ENCODE measurements at places on chromosomes 11 and 22. TPM values are rescaled to one million over a fixed set of nuclear protein-coding genes. Genes with fewer than 3 reads are reported as not detected.
A peak's percentile ranks its signal among the peaks of the same experiment; 100 is the strongest.

Gene SESN3
- total RNA-seq = 205 TPM

Gene SSTR3
- total RNA-seq = not detected

Gene OR51B4
- total RNA-seq = 0.40 TPM

Gene YPEL4
- total RNA-seq = 2.1 TPM

Gene SEC14L2
- total RNA-seq = 20.8 TPM

Gene TMEM132A
- 34.2 TPM for total RNA-seq

Gene KCNK4
- not detected for total RNA-seq

Gene MRGPRX3
- total RNA-seq = not detected

Gene OR56A1
- 0.13 TPM for total RNA-seq

Gene C11orf65
- 1.7 TPM for total RNA-seq

Gene SEZ6L
- 0.13 TPM for total RNA-seq

Gene CNTN5
- not detected for total RNA-seq

- DNase-seq = no peak
Observed at GRCh38 chr11:124740277-124740882, 638 bp downstream of the NRGN start.

- no peak for DNase-seq
Observed at GRCh38 chr11:11374358-11375148, 21.5 kb upstream of the CSNK2A3 start.

DNA sequence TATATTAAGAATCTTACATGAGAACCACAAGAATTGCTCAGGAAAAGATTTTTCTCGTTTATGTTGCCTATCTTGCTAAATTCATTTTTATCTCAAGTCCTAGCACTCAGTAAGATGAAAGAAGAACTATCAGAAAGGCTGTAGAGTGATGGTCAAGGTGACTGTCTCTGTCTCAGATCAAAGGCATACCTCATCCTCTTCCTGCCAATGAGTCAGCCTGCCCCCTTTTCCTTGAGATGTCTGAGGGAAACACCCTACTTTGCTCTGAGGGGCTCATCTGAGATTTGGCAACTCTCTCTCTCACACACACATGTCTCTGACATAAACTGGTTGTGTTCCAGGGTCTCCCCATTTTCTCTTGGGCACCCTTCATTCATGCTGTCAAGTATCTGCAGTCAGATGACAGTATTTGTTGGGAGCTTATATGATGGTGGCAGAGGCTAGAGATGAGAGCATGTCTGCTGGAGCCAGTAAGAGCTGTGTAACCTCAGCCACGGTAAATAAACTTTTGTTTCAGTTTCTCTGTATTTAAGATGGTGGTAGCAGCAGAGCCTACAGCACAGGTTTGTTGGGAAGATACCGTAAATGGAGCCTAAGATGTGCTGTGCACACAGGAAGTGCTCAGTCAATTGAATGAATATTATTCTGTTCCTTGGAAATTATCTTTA, 1.6 kb downstream of the MMP27 start:
- no peak for DNase-seq

GRCh38 chr11:66335531-66336233, 552 bp downstream of the RIN1 start:
- no peak for DNase-seq

- no peak for DNase-seq
Observed at GRCh38 chr11:43359422-43359818, 700 bp downstream of the TTC17 start.

- DNase-seq = no peak
Observed at GRCh38 chr11:9943386-9944110, 279.7 kb downstream of the SWAP70 start.

DNA sequence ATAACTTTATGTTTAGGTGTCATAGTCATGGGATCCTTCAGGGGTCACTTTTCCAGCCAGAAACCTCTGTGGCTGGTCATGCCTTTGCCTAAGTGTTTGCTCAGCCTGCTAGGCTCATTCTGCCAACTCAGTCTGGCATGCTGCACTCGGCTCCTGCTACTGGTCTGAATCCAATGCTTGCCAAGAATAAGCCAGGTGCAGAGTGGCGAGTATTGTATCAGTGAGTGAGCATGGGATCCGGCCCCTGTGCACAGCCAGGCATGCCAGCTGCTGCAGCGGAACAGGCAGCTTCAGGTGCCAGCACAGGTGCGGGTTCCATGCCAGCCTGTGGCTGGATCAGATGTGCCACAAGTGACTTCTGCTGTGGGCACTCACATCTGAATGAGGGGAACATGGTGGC, 1269.3 kb upstream of the CNTN5 start:
- no peak for DNase-seq

DNA sequence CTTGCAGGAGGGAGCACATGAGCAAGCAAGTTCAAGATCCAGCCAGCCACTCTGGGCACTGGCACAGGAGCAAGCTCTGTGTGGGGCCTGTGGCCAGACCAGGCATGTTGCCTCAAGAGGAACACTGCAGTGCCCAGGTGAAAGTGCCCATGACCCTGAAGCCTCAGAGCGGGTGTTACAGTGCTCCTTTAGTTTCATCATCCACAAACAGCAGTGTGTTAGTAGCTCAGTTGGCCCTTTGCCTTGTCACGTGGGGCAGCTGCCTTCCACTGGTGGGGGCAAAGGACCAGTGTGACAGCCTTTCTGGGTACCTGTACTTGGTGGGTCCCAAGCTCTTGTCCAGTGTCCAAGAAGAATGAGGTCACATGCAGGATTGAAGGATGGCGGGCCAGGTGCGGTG, 3.0 kb upstream of the EI24 start:
- no peak for DNase-seq

- DNase-seq = no peak
Observed at GRCh38 chr22:25023879-25024278, 71.4 kb downstream of the KIAA1671 start.

GRCh38 chr22:36757668-36758211, 18.2 kb downstream of the IFT27 start:
- DNase-seq = peak; percentile 86

GRCh38 chr11:28673691-28674432, 565.7 kb downstream of the METTL15 start:
- no peak for DNase-seq

DNA sequence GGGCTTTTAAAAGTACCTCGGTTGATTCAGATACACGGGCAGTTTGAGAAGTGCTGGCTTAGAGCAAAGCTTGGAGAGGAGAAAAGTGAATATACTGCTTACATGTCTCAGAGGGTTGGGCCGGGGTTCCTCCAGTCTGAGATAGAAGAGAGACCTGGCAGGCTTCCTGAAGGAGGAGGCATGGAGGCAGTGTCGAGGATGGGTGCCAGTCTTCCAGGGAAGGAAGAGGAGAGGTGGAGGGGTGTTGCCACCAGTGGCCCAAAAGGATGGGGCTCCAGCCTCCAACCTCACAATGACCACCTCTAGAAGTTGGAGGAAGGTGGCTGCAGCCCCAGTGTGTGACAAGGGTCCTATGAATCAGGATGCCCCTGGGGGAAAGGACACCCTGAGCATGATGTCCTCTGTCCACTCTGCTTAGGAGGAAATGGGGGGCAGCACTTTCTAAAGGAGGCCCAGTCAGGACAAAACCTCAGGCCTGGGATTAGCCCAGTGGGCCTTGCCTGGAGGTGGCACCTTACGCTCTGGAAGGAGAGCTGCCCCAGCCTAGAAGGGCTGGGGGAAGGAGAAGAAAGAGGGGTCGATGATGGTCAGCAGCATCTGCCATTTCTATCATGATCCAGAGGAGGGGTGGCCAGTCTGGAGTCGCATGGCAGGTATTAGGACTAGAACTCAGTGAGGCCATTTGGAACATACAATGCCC, 65.2 kb downstream of the CD82 start:
- peak; percentile 28 for DNase-seq

DNA sequence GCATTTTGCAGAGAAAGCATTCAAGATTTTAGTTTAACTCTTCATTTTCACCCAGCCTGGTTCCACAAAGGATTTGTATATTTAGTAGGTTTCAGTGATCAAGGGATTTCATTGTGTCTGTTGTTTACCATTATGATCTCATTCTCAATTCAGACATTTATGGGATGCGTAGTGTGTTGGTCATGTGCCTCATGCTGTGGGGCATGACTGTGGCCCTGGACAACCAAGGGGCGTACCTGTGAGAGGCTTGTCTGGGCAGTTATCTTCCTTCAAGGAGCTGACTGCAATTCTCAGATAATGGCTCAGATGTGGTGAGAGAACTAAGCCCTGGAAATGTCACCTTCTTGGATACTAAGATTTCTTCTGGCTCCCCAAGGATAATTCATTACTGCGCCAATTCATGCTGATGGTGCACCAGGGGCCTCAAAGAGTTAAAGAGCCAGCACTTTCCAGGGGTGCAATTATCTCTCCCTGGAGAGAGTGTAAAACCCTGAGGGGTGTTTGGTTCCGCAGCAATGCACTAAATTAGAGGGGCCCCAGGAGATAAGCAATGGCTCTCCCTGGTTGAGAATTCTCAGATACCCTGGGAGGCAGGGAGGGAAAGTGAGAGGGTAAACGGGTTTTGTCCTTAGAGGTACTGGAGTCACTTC, 32.2 kb downstream of the SLC6A5 start:
- no peak for DNase-seq

GRCh38 chr11:1262172-1263006, 39.5 kb downstream of the MUC5B start:
- peak; percentile 94 for DNase-seq

DNA sequence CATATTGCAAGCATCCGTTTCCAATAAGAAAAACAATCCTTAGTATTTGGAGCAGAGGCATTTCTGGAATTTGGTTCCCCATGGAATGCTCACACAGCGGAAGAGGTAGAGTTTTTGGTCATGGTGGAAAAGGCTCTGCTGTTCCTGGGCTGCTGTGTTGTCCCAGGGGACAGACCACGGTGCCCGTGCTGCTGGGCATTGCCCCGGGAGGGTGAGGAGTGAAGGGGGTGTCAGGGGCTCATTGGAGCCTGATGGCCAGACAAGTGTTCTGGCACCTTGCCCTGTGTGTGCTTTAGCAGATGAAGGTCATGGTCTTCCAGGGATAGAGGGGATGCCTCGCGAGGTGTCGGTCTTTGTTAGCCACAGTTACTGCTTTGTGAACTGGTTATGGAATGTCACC, 61.2 kb downstream of the MPPED1 start:
- DNase-seq = no peak

- DNase-seq = no peak
Observed at GRCh38 chr11:35479731-35480130, 45.7 kb downstream of the PAMR1 start.

- no peak for DNase-seq
Observed at GRCh38 chr11:94243571-94244515, 60.5 kb upstream of the IZUMO1R start.

DNA sequence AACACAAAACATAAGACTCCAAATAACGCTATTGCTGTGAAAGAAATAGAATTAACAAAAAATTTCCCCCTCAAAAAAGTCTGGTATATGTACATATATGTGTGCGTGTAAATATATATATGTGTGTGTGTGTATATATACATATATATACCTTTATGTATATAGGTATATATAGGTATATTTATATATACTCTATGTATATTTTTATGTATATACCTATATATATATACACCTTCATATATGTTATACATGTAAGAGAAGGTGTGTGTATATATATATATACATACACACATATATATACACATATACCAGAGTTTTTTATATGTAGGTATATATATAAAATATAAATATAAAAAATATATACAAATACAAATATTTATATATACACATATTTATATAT, 199.2 kb downstream of the RAB38 start:
- no peak for DNase-seq

- peak; percentile 77 for DNase-seq
Observed at GRCh38 chr11:33774736-33775466, 581 bp upstream of the FBXO3 start.

GRCh38 chr11:9575260-9576240, 2.1 kb downstream of the WEE1 start:
- peak; percentile 65 for DNase-seq

DNA sequence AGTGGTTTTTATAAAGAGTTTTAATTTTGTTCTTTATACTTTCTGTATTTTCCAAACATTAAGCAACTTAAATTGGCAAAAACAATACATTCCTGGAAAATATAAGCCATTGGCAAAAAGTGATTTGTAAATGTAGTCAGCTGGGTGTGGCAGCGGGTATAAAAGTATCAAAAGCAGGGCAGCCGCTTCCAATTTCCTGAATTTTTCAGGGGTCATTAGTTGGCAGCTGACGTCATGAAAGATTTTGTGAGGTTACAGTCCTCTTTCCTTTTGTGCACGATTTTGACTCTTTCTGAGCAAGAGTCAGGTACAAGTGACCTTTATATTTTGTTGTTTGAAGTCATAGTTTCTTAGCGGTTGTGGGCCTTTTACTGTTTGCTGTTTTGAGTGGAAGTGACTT, at the start of gene OOSP3:
TSS of gene OOSP3 (plus strand) at position 208 of the 400 bp plus-strand sequence. CDS start at position 235, 27 bp downstream.
- DNase-seq = no peak

DNA sequence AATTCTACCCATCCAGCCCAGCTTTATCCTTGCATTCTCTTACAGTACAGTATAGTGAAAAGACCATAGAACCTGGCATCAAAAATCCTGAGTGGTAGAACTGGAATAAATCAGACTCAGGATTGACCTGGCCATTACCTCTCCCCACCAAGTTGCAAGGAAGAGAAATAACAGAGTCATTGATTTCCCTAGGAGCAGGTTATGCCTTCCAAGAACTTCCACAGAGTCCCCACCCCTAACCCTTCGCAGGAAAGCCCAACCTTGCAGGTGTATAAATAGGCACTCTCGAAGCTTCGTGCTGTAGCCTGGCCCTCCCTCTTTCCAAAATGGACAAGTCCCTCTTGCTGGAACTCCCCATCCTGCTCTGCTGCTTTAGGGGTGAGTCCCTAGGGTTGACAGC, at the start of gene PATE1:
TSS of gene PATE1 (plus strand) at position 301 of the 400 bp plus-strand sequence. CDS start at position 327, 26 bp downstream.
- DNase-seq = no peak

- no peak for DNase-seq
Observed at GRCh38 chr11:14417617-14418374, 58.8 kb upstream of the RRAS2 start.

DNA sequence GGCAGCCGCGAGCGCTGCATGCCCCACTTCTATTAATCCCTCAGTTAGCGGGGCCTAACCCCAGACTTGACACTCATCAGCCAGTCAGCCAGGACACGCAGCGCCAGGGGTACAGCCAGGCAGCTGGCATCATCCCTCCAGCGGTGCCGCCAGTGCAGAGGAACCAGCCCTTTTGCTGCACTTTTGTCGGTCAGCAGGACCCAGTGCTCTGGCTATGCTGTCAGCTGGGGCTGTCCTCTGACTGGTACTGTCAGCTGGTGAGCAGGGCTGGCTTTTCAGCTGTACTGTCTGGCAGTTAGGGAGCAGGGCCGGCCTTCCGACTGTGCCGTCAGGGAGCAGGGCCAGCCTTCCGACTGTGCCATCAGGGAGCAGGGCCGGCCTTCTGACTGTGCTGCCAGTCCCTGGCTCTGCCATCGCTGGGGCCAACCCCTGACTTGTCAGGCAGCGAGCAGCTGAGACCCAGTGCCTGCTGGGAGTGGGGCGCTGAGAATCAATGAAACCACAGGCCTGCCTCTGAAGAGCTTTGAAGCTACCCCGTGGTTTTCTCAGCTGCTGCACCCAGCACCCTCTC, 115.4 kb downstream of the KIAA1671 start:
- no peak for DNase-seq

DNA sequence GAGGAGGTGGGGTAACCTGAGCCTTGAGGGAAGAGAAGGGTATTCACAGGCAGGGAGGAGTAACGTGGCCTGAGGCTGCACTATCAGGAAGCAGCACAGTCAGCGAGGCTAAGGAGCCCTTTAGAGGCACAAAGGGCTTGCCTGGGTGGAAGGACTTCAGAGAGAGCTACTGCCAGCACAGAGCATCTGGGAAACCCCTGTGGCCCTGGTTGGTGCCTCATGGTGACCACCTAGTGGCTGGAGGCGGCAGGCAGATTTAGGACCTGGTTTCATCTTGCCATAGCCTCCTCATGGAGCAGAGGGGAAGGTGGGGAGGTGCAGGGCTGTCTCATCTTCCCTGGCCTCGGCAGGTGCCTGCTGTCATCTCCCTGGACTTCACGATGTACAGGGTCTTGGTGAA, 64.5 kb downstream of the MPPED1 start:
- no peak for DNase-seq
